ENCODE measurements at places on chromosomes 7 and 10.

DNA sequence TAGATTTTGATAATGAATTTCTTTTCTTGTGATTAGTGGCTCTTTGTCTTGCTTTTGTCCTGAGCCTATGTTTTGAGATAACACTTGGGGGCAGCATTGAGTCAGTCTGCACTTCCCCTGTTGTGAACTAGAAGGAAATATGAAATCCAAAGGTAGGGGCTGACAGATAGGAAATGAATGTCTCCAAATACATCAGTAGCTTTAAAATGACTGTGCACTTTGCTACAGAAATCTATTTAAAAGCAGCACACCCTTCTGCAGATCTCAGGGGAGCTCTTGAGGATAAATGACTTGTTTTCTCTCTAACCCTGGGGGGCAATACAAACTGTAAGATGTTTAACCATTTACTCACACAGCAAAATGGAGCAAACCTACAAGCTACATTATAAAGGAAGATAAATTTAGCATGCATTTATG lies 176.0 kb upstream of the MYO3A start:
- no peak for DNase-seq

- DNase-seq: no peak
These were observed 201.5 kb upstream of the GPR26 start for GRCh38 chr10:123464430-123465323.

GRCh38 chr7:67470256-67470751 lies 473.7 kb downstream of the TYW1 start:
- DNase-seq: no peak

- no peak for DNase-seq
These were observed 92.7 kb downstream of the PIP4K2A start for GRCh38 chr10:22621726-22622125.

DNA sequence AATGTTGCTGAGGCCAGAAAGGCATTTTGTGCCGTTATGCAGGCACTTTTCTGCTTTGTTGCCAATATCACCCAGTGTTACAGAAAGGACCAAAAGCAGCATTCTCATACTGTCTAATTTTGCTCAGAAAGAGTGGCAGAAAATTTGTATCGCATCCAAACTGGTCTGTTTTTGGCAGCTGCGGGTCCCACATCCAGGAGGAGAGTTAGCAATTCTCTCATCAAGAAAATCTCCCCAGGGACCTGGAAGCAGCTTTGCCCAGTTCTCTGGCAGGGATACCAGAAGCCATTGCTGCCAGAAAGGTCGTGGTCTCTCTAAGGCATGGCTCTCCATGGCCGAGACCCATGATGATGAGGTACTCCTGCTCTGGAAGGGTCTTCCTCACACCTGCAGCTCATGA lies 489.2 kb upstream of the ZMIZ1 start:
- DNase-seq: peak; percentile 18

GRCh38 chr10:6044060-6044459 lies 18.1 kb downstream of the IL2RA start:
- no peak for DNase-seq
